ENCODE measurements at places on chromosomes 16 and 17. TPM values are rescaled to one million over a fixed set of nuclear protein-coding genes. Genes with fewer than 3 reads are reported as not detected.

Gene P2RX1
- 4.8 TPM for total RNA-seq

Gene EVPLL
- not detected for total RNA-seq

Gene CRHR1
- not detected for total RNA-seq

Gene FGF11
- 5.3 TPM for total RNA-seq

Gene SDR42E2
- not detected for total RNA-seq

Gene WBP2
- total RNA-seq, result 29.7 TPM

Gene ENPP7
- total RNA-seq, result not detected

Measured in smooth muscle cell of the umbilical artery (primary cell).